IPS-NIHi11 (cell line): ENCODE measurements at places on chromosomes 4 and X.
A peak's percentile ranks its signal among the peaks of the same experiment; 100 is the strongest.

- DNase-seq = no peak
Measured at GRCh38 chr4:15348236-15348635, 79.6 kb upstream of the C1QTNF7 start.

DNA sequence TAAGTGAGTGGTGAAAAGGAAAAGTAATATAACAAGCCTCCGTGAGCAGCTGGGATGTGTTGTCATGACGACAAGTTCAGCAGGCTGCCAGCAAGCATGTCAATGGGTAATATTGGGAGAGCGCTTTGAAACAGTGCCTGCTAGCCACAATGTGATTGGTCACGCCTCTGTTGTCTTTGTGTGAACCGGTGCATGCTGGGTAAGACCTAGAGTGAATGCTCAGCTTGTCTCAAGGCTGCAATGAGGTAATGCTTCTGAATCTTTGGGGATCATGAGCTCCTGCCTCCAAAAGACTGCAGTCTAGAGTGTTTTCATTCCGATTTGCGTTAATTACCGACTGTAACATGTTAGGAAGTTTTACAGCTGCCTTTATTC lies 54.9 kb downstream of the STOX2 start:
- peak; percentile 86 for DNase-seq

DNA sequence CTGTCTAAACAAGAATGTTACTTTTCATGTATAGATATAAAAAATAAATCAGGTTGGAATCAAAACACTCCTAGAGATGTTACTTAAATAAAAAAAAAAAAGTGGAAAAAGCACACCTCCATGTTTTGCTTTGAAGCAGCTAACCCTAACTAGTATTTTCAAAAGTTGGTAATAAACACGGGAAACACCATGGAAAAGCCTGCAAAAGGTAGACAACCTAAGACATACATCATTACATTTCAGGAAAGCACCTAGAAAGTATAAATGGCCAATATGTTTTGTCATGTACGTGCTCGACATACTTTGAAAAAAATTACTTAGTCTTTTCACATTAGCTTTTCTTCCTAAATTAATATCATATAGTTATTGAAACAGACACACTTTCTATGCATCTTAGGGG lies 130.1 kb upstream of the SH3RF1 start:
- no peak for DNase-seq

DNA sequence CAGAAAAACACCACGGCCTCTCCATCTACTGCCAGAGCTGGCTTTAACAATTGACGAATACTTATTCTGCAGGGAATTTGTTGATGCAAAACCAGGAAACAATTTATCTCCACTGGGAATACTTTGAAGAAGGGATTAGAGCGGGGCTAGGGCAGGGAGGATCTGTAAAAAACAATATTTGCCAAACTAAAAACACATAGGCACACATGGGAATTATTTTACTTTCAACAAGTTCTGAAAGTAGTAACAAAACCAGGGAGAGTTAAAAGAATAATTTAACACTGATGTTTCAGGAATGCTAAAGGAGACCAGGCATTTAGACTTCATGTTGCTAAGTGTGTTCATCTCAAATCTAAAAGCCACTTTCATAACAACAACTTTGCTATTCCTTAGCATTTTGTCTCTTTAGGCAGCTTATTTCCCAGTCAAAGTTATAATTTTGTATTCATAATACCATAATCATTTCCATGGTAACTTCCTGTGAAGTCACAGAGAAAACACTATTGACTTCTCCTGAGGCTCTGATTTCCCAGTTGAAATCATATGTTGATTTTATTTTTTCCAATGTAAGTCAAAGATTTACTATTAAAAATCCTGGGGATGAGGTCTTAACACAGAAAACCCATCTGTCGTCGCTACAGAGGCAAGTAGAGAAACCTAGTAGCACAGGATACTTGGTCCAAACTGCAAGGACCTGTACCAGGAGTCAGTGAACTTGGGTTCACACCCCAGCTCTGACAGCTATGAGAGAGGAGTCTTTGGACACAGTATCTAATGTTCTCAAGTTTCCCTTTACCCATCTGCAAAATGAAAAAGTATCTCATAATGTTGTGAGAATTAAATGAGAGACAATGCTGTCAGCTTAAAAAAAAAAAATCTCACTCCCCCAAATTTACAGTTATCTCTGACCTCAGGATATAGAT lies 69.3 kb downstream of the SH3RF1 start:
- no peak for DNase-seq

DNA sequence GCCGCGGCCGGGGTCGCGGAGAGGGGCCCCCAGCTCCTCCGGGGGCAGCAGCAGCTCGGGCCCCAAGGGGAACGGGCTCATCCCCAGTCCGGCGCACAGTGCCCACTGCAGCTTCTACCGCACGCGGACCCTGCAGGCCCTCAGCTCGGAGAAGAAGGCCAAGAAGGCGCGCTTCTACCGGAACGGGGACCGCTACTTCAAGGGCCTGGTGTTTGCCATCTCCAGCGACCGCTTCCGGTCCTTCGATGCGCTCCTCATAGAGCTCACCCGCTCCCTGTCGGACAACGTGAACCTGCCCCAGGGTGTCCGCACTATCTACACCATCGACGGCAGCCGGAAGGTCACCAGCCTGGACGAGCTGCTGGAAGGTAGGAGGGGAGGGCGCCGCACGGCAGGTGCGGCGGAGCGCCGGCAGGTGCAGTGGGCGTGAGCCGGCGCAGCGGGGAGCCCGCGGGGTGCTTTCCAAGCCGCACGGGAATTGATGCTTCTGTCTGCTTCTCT lies 886 bp downstream of the DCLK2 start:
- DNase-seq = peak; percentile 60

- no peak for DNase-seq
Measured at GRCh38 chr4:38152721-38153386, 192.7 kb downstream of the PTTG2 start.

DNA sequence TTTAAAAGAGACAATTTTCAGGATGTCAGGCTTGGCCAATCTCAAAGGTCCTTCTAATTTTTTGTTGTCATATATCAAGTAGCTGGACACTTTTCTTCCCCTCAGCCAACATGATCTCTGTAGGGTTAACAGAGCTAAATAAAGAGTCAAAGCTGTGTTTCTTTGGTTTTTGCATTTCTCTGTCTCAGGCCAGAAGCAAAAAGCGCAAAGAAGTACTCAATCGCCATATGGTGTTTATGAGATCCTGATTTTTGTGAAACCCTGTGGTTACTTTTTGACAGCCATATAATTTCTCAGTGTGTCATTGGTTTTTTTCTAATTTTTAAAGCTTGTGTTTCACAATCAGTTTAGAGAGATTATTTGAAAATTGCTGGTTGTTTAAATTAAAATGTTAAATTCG lies 111.9 kb downstream of the MAPK10 start:
- no peak for DNase-seq

DNA sequence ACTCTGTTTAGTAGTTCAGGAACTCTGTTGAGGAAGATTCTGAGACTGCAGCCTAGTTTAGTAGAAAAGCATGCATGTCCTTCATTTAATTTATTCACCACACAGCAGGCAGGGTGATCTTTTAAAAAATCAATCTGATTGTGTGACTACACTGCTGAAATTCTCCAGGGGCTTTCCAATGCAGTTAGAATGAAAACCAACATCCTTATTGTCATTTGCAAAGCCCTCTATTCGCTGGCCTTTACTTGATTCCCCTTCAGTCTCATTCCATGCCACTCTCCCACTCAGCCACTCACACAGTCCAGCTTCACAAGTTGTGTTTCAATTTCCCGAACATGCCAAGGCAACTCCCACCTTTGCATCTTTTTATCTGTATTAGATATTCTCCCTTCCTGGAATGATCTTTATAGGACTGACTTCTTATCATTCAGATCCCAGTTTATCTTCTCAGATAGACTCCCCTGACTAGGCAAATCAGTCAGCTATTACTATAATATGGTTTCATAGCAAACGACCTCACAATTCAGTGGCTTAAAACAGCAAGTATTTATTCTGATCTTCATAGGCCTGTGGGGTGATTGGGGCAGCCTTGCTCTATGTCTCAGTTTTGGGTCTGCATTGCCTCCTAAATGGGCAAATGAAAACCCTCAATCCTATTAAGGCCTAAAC lies 21.3 kb upstream of the FTHL17 start:
- no peak for DNase-seq

DNA sequence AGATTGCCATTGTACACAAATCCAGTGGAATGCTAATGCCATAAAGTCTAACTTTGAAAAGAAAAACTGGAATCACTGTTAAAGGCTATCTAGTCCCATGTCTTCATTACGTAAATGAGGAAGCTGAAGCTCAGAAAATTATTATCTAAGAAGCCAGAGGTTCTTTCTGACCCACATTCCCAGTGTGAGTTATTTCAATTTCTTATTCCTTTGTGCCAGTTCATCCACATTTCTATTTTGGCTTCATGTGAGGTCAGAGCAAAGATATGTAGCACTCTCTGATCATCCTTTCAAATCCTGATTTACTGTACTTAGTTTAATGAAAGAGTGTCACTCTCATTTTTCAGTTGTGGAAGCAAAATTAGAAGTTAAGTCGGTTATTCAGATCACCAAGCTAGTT lies 24.6 kb upstream of the NWD2 start:
- DNase-seq = no peak

DNA sequence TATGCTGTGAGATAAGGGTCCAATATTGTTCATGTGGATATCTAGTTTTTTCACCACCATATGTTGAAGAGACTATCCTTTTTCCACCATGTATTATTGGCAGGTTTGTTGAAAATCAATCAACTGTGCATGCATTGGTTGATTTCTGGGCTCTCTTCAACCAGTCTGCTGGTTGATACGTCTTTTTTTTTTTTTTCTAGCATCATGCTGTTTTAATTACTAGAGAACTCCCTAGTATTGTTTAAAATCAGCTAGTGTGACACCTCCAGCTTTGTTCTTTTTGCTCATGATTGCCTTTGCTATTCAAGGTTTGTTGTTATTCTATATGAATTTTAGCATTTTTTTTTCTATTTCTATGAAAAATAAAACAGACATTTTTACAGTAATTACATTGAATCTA lies 123.9 kb downstream of the SLC7A11 start:
- DNase-seq = no peak

DNA sequence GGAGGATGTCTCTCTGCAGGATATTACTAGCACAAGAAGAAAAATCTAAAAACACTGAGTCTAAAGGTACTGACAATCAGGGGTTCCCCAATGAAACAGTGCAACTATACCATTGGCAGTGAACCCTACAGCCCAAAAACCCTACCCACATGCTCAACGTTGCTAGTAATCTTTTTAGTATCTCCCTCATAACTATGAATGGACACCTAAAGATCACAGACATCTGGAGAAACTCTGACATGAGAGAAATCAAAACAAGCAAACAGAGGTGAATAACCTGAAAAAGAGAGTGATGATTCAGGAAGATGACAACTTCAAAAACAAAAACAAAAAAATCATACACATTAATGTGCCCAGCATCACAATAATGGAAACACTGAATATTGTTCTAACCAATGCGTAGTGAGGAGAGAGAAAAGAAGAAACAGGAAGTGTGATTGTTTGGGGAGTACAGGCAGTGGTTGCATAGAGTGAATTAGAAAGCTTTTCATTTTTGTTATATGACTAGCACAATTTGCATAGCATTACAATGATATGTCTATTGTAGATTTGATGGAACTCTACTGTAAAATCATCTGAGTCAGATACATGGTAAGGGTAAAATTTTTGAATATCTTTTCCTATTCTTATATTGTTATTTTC lies 78.9 kb upstream of the FMR1 start:
- DNase-seq = no peak

DNA sequence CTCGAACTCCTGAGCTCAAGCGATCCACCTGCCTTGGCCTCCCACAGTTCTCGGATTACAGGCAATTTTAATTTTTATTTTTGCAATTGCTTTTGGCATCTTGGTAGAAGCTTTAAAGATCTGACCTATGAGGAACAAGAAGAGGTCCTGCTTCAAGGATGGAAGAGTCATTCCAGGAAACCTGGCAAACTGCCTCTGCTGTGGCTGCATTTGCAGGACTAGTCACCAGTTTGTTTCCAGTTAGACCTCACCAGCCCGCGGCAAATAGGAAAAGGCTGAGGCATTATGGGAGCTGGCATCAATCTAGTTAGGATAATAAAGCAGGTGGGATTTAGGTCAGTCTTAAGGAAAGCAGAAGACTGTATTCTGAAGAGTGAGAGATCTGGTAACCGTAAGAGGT lies 51.9 kb upstream of the LAS1L start:
- no peak for DNase-seq

DNA sequence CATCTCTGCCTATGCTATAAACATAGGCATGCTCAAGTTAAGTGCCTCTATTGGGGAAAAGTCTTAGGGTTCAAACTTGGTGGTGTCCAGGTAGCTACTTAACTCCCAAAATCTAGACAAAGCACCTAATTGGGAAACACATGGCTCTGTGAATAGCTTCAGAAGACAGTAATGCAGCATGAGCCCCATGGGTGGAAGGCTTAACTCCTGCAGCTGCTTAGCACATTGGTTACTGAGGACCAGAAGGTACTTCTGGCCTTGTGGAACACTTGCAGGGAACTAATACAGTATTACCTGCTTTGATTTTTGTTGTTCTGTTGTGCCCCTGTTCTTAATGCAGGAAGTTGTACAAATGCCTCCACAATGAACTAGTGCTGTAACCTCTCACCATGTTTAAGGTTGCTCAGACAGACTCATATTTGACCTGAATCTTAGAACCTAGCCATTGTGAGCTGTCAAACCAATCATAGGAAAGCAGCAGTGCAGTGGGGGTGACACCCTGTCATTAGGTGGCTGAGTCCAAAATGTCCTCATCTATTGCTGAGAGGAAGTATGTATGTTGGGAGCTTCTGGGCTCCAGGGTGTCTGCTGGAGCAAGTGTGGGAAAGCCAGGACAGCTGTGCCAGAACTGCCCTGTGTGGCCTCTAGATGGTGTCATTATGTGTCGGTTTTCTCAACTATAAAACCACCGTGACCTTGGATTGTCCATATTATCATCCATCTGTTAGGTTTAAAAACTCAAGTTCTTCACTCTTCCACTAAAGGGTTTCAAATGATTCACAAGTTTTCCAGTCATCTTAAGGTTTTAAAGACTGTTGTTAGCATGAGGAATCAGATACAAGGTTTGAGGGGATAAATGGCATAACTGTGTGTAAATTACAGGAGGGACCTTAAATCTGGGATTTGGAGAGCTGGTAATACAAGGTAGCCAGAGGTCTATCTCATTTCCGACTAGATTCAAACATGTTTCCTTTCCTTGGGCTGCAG lies 69.9 kb upstream of the WDR1 start:
- DNase-seq = peak; percentile 51

- DNase-seq = no peak
Measured at GRCh38 chr4:76570141-76570973, 135.3 kb downstream of the SHROOM3 start.

- no peak for DNase-seq
Measured at GRCh38 chrX:40179283-40179682, 81.5 kb upstream of the BCOR start.

DNA sequence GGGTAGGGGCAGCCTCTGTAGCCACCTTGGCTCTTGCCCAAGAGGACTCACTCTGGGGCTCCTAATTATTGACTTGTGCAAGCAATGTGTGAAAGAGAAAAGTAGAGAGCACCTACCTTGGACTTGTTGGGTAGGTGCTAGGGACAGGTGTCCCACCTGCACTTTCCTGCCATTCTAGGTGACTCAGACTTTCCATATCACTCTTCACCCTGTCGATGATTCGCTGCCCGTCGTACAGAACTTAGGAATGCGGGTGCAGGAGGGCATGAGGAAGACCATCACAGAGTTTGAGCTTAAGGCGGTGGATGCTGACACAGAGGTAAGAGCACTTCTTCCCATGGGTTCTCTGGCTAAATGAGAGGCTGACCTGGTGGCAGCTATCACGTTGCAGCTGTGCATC lies 87.3 kb upstream of the ANXA3 start:
- no peak for DNase-seq

GRCh38 chr4:30727409-30727808 lies 7.2 kb downstream of the PCDH7 start:
- no peak for DNase-seq

- DNase-seq = no peak
Measured at GRCh38 chr4:158817562-158818296, 48.9 kb downstream of the FNIP2 start.
